ENCODE measurements at places on chromosomes 13 and 19.

- DNase-seq: no peak
- H3K4me3 ChIP-seq: no peak overlapping the region
- peaks cover 49% of the 10 kb centered on the region for H3K4me1 ChIP-seq
These were observed 933 bp upstream of the NRTN start for GRCh38 chr19:5803752-5804515.

- no peaks in the 10 kb centered on the region for H3K36me3 ChIP-seq
- no peaks in the 10 kb centered on the region for H3K27me3 ChIP-seq
- no peak overlapping the region for H3K27ac ChIP-seq
- H3K4me1 ChIP-seq: no peaks in the 10 kb centered on the region
- no peak for DNase-seq
These were observed 3.6 kb downstream of the IFNL1 start for GRCh38 chr19:39299832-39300231.

- H3K4me3 ChIP-seq: no peak overlapping the region
- H3K36me3 ChIP-seq: no peaks in the 10 kb centered on the region
- peak overlapping the region; percentile 79 for H3K27ac ChIP-seq
- no peaks in the 10 kb centered on the region for H3K27me3 ChIP-seq
These were observed 10.7 kb downstream of the RFX2 start for GRCh38 chr19:6099599-6099998.

DNA sequence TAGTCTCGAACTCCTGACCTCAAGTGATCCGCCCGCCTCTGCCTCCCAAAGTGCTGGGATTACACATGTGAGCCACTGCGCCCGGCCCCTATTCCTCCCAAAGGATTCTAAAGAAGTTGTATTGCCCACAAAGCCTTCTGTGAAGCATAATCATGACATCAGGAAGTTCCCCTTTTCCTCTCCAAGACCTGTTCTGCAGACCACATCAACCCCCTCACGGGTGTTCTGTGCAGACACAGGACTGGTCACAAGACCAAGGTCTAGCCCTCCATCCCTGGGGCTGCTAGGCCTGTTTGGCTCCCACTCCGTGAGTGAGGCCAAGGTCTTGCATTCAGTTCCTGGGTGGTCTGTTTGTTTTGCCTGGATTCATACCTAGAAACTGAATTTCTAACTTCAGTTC is 178.1 kb downstream of the FLT1 start:
- no peak overlapping the region for H3K27ac ChIP-seq
- H3K36me3 ChIP-seq: no peaks in the 10 kb centered on the region
- no peak for DNase-seq
- no peak overlapping the region for H3K4me3 ChIP-seq

- H3K4me3 ChIP-seq: no peak overlapping the region
- H3K4me1 ChIP-seq: peaks cover 15% of the 10 kb centered on the region
- no peaks in the 10 kb centered on the region for H3K27me3 ChIP-seq
- no peak for DNase-seq
- no peaks in the 10 kb centered on the region for H3K36me3 ChIP-seq
These were observed 1486.8 kb downstream of the EFNB2 start for GRCh38 chr13:105048677-105049076.

DNA sequence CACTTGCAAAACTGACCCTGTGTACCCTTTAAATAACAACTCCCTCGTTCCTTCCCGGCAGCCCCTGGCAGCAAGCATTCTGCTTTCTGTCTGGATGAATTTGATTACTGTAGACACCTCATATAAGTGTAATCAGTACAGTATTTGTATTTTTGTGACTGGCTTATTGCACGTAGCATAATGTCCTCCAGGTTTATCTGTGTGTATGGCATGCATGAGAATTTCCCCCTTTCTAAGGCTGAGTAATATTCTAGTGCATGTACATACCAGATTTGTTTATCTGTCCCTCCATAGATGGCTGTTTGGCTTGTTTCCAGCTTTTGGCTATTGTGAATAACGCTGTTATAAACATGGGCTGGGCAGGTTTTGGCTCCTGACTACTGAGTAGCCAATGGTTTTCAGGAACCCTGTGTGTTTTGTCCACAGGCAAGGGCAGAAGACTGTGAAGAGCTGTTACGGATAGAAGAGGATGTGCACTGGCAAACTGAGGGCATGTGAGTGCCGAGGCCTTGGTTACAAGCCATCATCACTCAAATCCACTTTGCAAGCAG is 98.0 kb downstream of the ESD start:
- peak overlapping the region; percentile 31 for H3K27ac ChIP-seq
- H3K4me1 ChIP-seq: no peaks in the 10 kb centered on the region
- peaks cover 83% of the 10 kb centered on the region for H3K36me3 ChIP-seq
- no peak overlapping the region for H3K4me3 ChIP-seq
- no peaks in the 10 kb centered on the region for H3K27me3 ChIP-seq
- no peak for DNase-seq

- no peak overlapping the region for H3K27ac ChIP-seq
- H3K27me3 ChIP-seq: no peaks in the 10 kb centered on the region
- DNase-seq: no peak
- no peaks in the 10 kb centered on the region for H3K4me1 ChIP-seq
These were observed 17.4 kb upstream of the MLLT1 start for GRCh38 chr19:6297202-6297601.

DNA sequence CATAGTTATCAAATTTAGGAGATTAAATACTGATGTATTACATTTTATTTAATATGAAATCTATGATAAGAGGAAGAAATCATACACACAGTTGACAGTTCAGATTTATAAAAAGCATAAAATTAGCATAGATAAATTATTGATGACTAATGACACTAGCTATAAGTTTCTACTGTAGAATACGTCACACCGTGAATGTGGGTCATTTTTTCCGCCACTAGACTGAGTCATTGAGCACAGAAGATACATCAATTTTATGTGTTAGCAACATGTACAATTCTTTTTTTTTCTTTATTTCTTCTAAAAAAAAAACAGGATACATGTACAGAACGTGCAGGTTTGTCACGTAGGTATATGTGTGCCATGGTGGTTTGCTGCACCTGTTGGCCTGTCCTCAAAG is 22.2 kb downstream of the AP2S1 start:
- no peak overlapping the region for H3K4me3 ChIP-seq
- no peaks in the 10 kb centered on the region for H3K4me1 ChIP-seq
- no peaks in the 10 kb centered on the region for H3K27me3 ChIP-seq
- H3K36me3 ChIP-seq: no peaks in the 10 kb centered on the region
- DNase-seq: no peak

DNA sequence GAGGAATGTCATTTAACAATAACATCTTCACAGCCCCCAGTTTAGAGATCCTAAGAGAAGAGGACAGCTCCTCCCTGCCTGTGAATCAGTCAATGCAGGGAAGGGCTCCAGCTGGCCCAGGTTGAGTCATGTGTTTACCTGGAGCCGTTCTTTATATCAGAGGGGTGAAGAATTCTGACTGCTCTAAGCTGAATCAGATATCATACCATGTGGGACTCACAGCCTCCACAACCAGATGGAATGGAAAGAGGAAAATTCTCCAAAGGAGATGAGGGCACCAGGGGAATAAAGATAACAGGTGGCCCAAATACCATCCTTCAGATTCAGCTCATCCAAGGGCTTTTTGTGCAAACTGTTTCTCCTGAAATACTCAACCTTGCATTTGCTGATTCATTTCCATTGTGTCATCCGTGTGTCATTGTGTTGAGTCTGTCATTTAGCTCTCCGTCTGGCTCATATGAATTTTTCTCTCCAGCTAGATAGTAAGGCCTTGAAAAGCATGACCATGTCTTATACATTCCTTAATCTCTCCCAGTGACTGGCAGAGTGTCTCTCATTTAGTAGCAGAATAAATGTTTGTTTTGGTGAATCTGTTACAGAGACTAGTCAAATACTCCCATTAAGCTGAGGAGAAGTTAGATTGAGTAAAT is 217.9 kb downstream of the RFC3 start:
- H3K4me1 ChIP-seq: no peaks in the 10 kb centered on the region
- H3K27me3 ChIP-seq: no peaks in the 10 kb centered on the region
- no peaks in the 10 kb centered on the region for H3K36me3 ChIP-seq
- H3K4me3 ChIP-seq: no peak overlapping the region
- DNase-seq: no peak
- no peak overlapping the region for H3K27ac ChIP-seq

DNA sequence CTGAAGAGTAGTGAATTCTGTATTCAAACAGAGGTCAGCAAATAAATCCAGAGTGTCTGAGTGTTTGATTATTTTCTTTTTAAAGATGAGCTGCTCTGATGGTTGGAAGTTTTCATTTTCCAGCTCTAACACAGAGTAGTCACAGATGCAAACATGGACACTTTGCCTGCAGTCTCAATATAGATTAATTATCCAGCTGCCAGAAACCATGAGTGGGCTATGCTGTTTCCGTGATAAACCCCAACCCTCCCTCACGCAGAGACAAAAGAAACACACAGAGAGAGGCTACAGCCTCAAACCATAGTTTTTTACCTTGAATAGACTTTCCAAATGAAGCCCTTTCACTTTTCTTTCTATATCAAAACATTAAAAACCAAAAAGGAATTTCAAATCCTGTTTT is 884.7 kb downstream of the DIAPH3 start:
- no peaks in the 10 kb centered on the region for H3K27me3 ChIP-seq
- no peak overlapping the region for H3K4me3 ChIP-seq
- H3K4me1 ChIP-seq: no peaks in the 10 kb centered on the region
- H3K36me3 ChIP-seq: no peaks in the 10 kb centered on the region
- no peak for DNase-seq

DNA sequence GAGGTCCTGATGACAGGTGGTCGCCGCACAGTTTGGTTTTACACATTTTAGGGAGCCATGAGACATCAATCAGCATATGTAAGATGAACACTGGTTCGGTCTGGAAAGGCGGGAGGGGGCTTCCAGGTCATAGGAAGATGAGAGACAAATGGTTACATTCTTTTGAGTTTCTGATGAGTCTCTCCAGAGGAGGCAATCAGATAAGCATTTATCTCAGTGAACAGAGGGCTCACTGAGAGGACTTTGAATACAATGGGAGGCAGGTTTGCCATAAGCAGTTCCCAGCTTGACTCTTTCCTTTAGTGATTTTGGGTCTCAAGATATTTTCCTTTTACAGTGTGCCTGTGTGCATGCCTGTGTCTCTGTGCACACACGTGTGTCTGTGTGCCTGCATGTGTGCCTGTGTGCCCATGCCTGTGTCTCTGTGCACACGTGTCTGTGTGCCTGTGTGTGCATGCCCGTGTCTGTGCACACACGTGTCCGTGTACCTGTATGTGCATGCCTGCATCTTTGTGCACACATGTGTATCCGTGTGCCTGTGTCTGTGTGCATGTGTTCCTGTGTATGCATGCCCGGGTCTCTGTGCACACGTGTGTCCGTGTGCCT is 35.5 kb upstream of the TMEM255B start:
- H3K4me1 ChIP-seq: peaks cover 6% of the 10 kb centered on the region
- no peak overlapping the region for H3K4me3 ChIP-seq
- DNase-seq: no peak
- no peak overlapping the region for H3K27ac ChIP-seq
- H3K36me3 ChIP-seq: no peaks in the 10 kb centered on the region

DNA sequence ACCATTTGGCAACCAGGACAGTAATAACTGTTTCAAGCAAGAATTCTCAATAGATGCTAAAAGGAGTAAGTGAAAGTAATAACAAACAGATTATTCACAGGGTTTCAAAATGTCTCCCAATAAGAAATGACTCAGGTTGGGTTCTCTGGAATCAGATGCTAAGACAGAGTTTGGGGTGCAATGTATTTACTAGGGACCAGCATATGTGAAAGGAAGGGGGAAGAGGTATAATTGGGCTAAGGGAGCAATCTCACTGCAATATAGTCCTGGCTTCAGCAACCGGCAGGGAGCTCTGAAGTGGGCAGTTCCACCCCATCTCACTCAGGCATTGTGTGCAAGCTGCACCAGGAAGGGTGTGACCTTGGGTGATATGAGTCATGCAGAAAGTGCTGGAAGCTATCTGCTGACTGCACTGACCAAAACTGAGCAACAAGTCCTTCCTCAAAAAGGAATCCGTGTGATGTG is 23.4 kb downstream of the ZDHHC20 start:
- H3K4me3 ChIP-seq: peak overlapping the region; percentile 34
- DNase-seq: no peak
- peak overlapping the region; percentile 68 for H3K27ac ChIP-seq
- no peaks in the 10 kb centered on the region for H3K27me3 ChIP-seq
- H3K36me3 ChIP-seq: no peaks in the 10 kb centered on the region

DNA sequence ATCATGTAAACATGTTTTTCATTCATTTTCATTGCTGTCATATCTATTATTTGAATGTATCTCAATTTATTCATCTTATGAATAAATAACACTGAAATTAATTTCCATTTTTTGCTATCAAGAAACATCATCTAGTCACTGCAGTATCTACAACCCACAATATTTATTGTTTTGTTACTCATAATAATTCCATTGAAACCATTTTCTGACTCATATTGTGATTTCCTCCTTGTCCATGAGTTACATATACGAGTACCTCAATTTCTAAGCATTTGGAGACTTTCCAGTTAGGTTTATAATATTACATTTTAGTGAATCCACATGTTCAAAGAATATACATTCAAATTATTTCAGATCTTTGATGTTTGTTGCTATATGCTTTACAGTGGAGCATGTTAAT is 1524.0 kb downstream of the SLITRK1 start:
- no peaks in the 10 kb centered on the region for H3K27me3 ChIP-seq
- no peaks in the 10 kb centered on the region for H3K36me3 ChIP-seq
- no peak for DNase-seq
- no peak overlapping the region for H3K27ac ChIP-seq
- no peaks in the 10 kb centered on the region for H3K4me1 ChIP-seq
- no peak overlapping the region for H3K4me3 ChIP-seq

DNA sequence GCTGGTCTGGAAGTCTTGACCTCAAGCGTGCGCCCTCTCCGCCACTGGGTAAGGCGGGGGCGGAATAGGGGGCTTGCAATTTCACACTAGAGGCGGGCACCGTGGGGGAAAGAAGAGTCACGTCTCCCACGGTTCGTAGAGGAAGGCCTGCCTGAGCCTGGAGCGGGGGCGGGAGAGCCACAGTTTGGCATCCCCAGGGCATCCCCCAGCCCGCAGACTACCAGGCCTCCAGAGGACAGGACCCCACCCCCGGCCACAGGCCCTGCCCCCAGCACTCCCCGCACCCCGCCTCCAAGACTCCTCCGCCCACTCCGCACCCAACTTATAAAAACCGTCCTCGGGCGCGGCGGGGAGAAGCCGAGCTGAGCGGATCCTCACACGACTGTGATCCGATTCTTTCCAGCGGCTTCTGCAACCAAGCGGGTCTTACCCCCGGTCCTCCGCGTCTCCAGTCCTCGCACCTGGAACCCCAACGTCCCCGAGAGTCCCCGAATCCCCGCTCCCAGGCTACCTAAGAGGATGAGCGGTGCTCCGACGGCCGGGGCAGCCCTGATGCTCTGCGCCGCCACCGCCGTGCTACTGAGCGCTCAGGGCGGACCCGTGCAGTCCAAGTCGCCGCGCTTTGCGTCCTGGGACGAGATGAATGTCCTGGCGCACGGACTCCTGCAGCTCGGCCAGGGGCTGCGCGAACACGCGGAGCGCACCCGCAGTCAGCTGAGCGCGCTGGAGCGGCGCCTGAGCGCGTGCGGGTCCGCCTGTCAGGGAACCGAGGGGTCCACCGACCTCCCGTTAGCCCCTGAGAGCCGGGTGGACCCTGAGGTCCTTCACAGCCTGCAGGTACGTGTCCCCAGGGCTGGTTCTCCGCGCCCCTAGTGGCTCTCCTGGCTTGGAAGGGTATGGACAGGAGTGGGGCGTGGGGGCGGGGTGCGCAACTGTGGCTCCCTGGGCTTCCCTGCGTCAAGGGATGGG is at the start of gene ANGPTL4:
ANGPTL4 (plus strand) TSS at position 353 of the 969 bp plus-strand sequence; CDS start at position 520, 167 bp downstream.
- peaks cover 18% of the 10 kb centered on the region for H3K36me3 ChIP-seq
- peaks cover 79% of the 10 kb centered on the region for H3K4me1 ChIP-seq
- peak within 1 kb of the TSS; percentile 65 for H3K4me3 ChIP-seq
- peak within 1 kb of the TSS; percentile 91 for H3K27ac ChIP-seq
- no peaks in the 10 kb centered on the region for H3K27me3 ChIP-seq

GRCh38 chr13:97116754-97117153 is 105.4 kb upstream of the MBNL2 start:
- no peak overlapping the region for H3K4me3 ChIP-seq

- no peaks in the 10 kb centered on the region for H3K36me3 ChIP-seq
- no peaks in the 10 kb centered on the region for H3K4me1 ChIP-seq
- no peak overlapping the region for H3K4me3 ChIP-seq
- DNase-seq: no peak
- H3K27me3 ChIP-seq: no peaks in the 10 kb centered on the region
These were observed 118.5 kb upstream of the MIR17HG start for GRCh38 chr13:91228940-91229339.

Data from esophagus squamous epithelium (tissue), 5 donors.